ENCODE measurements at places on chromosomes 12 and 14. TPM values are rescaled to one million over a fixed set of nuclear protein-coding genes. Genes with fewer than 3 reads are reported as not detected.

Gene KLHDC1
- total RNA-seq = 1.7 TPM

Gene STAT2
- total RNA-seq = 93.5 TPM

Gene LGR5
- not detected for total RNA-seq

Gene GLIPR1L1
- total RNA-seq = not detected

Gene DIP2B
- total RNA-seq = 37.5 TPM

Gene CLEC6A
- not detected for total RNA-seq

Gene DUSP6
- total RNA-seq = 109 TPM

Gene TMEM119
- total RNA-seq = not detected

Gene PRIMA1
- total RNA-seq = not detected

Gene PITPNM2
- 0.04 TPM for total RNA-seq

Gene CBLN3
- 1.1 TPM for total RNA-seq

Gene HHIPL1
- 0.07 TPM for total RNA-seq

Gene RERG
- total RNA-seq = not detected

Gene NGB
- not detected for total RNA-seq

All from Karpas-422 (cell line).